NCI-H510A (cell line): ENCODE measurements at places on chromosomes 12 and 14.

- DNase-seq: peak; percentile 17
Observed at GRCh38 chr14:65103150-65103760, 938 bp upstream of the MAX start.

DNA sequence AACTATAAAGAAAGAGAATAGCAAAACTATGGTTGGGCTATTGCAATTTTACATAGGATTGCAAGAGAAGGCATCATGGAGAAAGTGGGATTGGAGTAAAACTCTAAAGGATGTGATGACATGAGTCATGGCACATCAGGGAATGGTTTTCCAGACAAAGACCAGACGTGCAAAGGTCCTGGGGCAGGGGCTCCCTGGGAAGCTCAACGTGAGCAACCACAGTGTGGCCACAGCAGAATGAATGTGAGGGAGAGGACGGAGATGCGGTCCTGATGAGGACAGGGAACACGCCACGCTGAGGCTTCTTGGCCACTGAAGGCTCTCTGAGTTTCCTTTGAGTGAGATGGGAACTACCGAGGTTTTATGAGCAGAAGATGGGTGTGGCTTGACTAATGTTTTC is 38.2 kb downstream of the FZD10 start:
- DNase-seq: no peak

- no peak for DNase-seq
Observed at GRCh38 chr12:122946690-122947341, 19.4 kb downstream of the ABCB9 start.

GRCh38 chr12:74552201-74552600 is 14.6 kb downstream of the ATXN7L3B start:
- DNase-seq: no peak

DNA sequence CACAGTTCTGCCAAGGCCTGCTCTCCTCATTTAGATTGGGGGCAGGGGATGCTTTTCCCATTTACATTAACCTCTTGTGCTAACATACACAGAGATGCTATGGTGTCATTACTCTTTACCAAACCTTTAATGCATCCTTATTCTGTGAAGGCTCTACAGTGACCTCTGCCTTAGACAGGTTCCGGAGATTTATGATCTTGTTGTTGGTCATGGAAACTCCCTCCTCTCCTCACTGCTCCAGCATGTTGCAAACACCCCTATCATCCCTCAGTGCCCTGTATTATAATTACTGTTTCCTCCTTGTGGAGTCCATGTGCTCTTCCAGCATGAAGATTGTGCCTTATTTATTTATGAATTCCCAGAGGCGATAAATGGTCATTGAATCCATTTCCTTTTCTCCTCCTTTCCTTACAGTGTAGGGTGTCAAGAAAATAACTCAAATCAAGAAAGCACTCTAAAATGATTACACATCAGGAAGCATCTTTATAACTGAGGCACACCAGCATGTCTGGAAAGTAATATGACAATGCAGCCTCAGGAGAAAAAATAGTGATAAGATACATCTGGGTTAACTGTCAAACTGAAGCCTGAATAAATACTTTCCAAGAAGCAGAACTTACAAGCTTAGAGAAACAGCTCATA is 37.8 kb downstream of the RTN1 start:
- DNase-seq: no peak

DNA sequence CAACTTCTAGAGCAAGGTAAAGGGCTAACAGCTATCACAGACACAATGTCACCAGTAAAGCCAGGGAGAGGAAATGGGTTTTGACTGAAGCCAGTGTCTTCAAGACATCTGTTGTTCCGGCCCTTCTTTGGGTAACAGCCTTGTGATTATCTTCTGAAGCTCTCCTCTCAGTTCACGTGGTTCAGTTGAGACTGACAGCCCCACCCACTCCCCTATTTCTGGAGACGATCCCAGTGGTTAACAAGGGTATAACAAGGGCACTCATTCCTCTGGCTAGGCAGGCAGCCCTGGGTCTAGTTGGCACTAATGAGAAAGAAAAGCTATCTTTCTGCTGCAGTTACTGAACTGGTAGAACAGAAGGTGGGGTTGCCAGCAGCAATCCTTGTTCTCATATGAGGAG is 6.9 kb downstream of the GNPTAB start:
- DNase-seq: no peak

DNA sequence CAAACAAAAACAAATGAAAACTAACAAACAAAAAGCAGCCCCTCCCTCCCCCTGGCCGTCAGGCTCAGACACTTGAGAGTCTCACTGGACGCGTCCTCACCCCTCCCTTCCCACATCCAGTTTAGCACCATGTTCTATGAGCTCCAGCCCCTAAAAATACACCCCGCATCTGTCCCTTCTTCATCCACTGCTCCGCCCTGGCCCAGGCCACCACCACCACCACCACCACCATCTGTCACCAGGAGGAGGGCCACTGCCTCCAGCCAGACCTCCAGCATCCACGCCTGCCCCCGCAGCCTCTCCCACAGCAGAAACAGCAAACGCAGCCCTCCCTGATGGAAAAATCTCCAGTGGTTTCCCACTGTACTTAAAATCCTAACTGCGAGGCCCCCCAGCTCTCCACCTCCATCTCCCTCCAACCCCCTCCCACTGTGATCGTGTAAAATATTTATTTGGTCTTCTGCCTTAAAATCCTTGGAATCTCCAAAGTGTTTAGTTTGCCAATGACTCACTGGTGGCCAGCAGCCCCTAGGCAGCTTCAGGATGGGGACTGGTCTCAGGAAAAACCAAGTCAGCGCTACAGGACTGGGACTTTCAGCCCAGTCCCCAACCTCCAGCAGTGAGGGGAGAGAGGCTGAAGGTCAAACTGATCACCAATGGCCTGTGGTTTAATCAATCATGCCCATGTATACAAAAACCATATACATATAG is 95.1 kb downstream of the SCARB1 start:
- DNase-seq: no peak

- DNase-seq: no peak
Observed at GRCh38 chr12:1369460-1369859, 224.9 kb downstream of the FBXL14 start.

DNA sequence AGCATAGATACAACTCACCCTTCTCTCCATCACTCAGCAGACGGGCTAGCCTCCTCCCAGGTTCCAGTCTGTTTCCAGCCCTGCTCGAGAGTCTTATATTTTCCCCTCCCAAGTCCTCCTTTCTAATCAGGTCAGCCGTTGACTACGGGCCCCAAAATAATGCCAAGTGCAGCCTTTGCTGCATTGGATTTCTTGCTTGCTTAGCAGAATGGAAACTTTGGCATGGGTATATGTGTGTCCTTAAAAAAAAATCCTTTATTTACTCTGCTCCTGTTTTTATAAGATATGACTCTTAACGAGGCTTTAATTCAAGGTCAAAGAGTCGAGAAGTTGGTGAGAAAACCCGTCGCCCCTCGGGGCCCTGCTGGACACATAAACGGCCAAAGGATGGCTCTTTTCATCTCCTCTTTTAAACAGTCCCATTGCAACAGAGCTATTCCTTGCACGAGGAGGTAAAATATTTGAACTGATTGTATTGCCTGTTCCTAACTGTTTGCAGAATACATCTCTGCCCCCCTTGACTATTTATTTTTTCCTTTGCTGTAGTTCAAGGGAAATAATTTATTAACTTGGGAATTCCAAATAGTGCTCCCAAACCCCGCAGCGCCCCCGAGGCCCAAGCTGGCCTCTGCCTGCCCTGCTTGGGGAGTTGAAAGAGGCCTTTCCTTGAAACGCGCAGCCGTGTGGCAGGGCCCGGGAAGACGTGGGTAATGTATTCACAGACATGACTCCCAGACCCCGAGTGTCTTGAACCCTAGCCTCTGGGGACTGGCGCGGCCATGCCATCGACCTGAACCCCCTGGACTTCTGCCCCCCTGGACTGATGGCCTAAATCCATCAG is 156.5 kb upstream of the MYL2 start:
- DNase-seq: no peak

- DNase-seq: no peak
Observed at GRCh38 chr12:127386723-127387122, 880.2 kb upstream of the TMEM132C start.

- no peak for DNase-seq
Observed at GRCh38 chr12:11801643-11802042, 152.2 kb downstream of the ETV6 start.

GRCh38 chr12:49687941-49688340 is 19.3 kb downstream of the FMNL3 start:
- DNase-seq: no peak

DNA sequence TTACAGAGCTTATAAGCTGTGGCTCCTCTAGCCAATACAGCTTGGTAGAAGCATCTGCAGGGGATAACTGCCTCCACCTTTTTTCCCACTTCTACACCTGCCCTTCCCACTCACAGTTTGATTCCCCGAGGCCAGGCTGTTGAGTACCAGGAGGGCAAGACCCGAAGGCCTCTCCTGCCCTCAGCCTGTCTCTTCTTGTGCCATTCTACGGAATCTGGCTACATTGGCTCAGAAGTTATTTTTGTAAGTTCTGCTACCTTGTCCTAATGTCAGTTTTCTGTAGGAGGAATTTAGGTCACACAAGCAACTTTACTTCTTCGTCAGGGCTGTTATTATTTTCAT is 11.7 kb downstream of the FBXL14 start:
- no peak for DNase-seq

- no peak for DNase-seq
Observed at GRCh38 chr14:95204705-95205104, 47.4 kb upstream of the DICER1 start.

- no peak for DNase-seq
Observed at GRCh38 chr14:51182131-51182565, 57.9 kb upstream of the TMX1 start.

DNA sequence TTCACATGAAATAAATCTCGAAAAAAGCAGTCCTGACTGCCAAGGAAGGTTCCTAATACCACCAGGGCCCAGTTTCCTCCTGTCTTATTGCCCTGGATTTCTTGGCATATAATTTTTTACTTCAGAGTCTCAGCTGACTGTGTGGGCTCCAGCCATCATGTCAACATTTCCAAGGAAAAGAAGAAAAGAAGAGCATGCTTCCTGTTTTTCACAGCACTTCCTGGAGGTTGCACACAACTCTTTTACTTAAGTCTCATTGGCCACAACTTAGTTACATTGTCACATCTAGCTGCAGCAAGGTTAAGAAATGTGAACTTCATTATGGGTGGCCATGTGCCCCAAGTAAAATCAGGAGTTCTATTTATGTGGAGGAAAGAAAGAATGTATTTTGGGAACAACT is 24.3 kb downstream of the DACT1 start:
- no peak for DNase-seq

DNA sequence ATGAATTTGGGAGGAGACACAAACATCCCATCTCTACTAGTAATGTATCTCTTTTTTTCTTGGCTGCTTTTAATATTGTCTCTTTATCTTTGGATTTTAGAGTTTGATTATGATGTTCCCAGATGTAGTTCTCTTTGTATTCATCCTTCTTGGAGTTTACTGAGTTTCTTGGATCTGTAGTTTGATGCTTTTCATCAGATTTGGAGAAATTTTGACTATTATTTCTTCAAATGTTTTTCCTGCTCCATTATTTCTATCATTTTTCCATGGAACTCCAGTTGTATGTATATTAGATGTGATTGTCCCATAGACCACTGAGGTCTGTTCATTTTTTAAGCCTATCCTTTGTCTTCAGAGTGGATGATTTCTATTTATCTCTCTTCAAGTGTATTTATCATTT is 90.7 kb upstream of the ARHGAP5 start:
- DNase-seq: no peak

- no peak for DNase-seq
Observed at GRCh38 chr12:30134229-30134628, 350.5 kb upstream of the TMTC1 start.

GRCh38 chr12:32535288-32535999 is 136.1 kb downstream of the FGD4 start:
- DNase-seq: peak; percentile 23

DNA sequence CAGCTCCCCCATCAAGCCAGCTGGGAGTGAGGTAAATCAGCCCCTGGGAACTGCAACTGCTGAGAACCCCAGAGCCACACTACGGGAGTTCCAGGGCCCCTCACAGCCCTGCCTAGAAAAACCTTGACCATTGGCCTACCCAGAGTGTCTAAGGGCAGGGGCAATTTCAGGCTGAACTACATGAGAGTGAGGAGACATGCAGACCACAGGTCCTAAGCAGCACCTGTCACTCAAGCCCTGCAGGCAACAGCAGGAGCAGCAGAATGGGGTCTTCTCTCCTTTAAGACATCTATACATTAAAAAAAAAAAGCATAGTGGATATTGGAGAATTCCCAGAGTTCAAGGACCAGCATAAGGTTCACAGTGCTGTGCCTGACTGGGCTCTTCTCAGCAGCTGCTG is 4.9 kb downstream of the NCKAP5L start:
- DNase-seq: no peak

- DNase-seq: no peak
Observed at GRCh38 chr14:68036202-68036601, 216.6 kb downstream of the RAD51B start.

DNA sequence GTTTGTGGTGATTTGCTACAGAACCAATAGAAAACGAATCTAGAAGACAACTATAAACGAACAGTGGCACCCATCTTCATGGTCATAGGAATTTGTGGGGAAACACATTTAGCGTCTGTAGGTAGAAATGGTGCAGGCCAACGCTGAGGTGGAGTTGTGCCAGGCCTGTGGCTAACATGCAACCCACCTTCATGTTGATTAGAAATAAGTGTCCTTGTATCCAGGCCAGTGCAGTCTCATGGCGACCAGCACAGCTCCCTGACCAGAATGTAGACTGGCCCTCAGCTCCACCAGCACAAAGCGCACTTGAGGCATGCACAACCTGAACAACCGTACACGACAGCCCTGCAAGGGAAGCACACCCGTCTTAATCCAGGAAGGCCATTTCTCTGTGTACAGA is 187.0 kb downstream of the TMEM132D start:
- DNase-seq: no peak

DNA sequence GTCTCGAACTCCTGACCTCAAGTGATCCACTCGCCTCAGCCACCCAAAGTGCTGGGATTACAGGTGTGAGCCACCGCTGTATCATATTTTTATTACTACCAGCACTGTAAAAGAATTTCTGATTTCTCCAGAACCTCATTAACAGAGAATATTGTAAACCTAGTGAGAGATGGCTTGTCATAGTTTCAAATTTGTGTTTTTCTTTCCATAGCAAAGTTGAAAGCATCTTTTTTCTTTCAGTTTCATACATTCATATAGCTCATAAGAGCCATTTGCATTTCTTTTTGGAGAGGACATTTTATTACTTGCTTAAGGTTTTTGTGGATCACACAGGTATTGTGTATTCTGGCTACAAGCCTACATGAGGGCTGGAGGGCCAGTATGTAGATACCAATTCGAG is 58.0 kb downstream of the MIS18BP1 start:
- DNase-seq: no peak

- no peak for DNase-seq
Observed at GRCh38 chr12:88057994-88058718, 29.0 kb upstream of the C12orf50 start.

- no peak for DNase-seq
Observed at GRCh38 chr12:131872154-131873051, 22.0 kb upstream of the ULK1 start.

- no peak for DNase-seq
Observed at GRCh38 chr12:29750131-29750927, 33.4 kb downstream of the TMTC1 start.

DNA sequence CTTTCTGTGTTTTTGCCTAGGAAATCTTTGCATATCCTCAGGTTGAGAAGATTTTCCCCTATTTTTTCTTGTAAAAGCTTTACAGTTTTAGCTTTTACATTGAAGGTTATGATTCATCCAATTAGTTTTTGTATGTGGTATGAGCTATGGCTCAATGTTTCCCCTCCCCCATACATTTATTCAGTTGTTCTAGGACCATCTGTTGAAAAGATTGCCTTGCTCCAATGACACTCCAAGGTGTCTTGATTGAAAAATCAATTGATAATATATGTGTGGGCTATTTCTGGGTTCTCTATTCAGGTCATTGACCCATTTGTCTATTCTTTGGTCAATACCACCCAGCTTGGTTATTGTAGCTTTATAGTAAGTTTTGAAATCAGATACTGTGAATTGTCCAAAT is 42.6 kb downstream of the LRTM2 start:
- DNase-seq: no peak
